ENCODE measurements at places on chromosomes 2 and 18.
A peak's percentile ranks its signal among the peaks of the same experiment; 100 is the strongest.

DNA sequence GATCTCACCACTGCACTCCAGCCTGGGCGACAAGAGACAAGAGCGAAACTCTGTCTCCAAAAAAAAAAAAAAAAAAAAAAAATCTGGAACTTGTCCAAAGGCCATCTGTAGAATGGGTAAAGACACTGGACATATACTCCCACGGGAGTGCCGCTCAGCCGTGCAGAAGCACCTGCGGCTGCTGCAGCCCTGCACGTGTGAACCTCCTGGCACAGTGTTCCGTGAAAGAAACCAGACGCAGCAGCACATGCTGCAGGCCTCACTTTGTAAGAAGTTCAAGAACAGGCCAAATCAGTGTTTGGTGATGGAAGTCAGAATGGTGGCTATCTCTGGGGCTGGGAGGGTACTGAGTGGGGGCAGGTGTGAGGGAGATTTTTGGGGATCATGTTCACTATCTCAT is 6.5 kb downstream of the CHRND start:
- DNase-seq = no peak

GRCh38 chr2:236173729-236174607 is 5.8 kb upstream of the GBX2 start:
- no peak for DNase-seq

GRCh38 chr18:49921318-49921985 is 108.1 kb upstream of the ACAA2 start:
- DNase-seq = no peak

DNA sequence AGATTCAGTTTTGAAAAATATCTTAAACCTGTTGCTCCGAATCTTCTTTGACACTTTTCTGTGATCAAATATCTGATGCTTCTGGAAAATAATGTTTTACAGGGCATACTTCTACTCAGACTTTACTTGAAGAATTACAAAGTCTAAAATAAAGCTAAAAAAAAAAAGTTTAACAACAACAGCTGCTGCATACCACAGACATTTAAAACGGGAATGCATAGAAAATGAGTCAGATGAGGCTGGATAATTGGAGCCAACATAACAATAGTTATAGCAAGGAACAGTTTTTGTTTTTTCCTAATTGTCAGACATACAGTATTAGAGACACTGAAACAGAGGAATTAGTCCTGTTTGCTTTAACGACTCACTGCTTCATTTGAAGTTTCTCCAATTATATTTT is 1090.2 kb downstream of the SUCLG1 start:
- no peak for DNase-seq

GRCh38 chr2:56688661-56689060 is 504.9 kb downstream of the CCDC85A start:
- DNase-seq = no peak

GRCh38 chr2:14903709-14904374 is 271.3 kb downstream of the LRATD1 start:
- peak; percentile 2 for DNase-seq

DNA sequence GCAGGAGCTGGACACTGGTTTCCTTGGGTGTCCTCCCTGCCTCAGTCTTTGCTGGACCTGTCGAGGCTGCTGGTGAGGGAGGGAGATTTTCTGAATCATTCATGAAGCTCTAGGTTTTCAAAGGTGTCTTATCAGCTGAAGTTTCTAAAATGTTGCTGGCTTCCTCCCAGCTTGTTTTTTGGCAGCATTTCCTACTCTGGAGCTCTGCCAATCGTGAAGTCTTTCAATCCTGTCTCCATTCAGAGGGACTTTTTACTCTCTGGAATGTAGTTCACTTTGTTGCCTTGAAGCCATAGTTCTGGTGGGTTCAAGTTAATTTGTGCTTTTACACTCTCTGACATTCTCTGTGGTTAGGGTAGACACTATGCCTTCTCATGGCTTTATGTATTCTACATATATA is 23.9 kb downstream of the SNTG2 start:
- no peak for DNase-seq

DNA sequence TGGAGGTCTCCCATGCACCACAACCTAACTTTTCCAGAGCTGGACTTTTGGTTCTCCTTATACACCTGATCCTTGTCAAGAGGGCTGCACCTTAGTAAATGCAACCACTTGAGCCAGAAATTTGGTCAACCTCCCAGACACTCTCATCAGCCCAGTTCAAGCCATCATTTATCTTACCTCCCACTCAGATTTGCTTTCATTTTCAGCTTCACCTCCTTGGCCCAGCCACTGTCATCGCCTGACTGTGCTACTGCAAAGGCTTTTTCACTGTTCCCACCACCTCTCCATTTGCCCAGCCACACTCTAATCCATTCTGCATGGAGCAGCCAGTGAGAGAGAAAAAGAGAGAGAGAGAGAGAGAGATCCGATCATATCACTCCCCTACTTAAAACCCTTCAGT is 112.4 kb upstream of the DDX18 start:
- DNase-seq = no peak

- DNase-seq = no peak
Observed at GRCh38 chr2:158253170-158253569, 151.5 kb downstream of the UPP2 start.

- DNase-seq = no peak
Observed at GRCh38 chr2:105396254-105397024, 2.4 kb downstream of the FHL2 start.

GRCh38 chr18:13103366-13103765 is 112.2 kb downstream of the CEP192 start:
- DNase-seq = no peak

GRCh38 chr2:76985387-76986136 is 536.6 kb downstream of the LRRTM4 start:
- DNase-seq = no peak

DNA sequence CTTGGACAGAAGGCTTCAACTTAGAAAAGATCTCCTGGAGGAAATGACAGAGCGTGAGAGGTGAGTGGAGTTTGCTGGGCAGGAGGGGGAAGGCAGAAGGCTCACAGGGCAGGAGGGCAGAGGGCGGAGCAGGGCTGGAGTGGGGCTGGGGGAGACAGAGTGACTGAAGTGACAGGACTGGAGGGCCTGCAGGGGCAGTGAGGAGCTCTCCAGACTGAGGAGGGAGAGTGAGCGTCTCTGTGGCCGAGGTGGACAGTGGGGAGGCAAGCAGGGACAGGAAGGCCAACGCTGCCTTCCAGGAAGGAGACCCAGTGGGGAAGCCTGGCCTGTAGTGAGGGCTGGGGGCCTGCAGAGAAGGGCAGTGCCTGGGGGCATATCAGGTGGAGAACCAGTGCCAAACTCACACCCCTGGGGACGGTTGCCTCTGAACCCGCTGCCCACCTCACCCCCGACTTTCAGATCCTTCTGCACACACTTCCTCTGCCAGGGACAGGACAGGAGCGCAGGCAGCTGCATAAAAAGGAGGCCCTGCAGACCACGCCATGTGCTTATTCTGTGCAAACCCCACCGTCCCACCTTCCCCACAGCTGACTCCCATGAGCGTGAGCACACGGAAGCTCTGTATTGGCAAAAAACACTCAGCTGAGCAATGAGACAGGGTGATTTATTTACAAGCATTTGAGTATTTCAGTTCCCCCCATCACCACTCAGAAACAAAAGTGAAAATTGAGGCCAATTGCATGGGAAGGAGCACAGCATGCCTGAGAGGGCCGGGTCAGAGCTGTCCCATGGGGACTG is 244.3 kb downstream of the FAM210A start:
- no peak for DNase-seq

- no peak for DNase-seq
Observed at GRCh38 chr2:120606931-120607330, 128.7 kb upstream of the GLI2 start.

DNA sequence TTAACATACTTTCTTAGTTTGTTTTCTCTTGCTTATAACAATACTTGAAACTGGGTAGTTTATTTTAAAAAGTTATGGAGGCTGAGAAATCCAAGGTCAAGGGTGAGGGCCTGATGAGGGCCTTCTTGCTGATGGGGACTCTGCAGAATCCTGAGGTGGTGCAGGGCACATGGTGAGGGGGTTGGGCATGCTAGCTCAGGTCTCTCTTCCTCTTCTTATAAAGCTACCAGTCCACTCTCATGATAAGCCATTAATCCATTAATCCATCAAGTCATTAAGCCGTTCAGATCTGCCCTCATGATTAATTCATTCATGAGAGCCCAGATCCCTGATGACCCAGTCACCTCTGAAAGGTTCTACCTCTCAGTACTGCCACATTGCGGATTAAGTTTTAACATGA is 21.4 kb downstream of the ALMS1 start:
- no peak for DNase-seq

GRCh38 chr2:201401815-201402214 is 44.7 kb upstream of the FLACC1 start:
- DNase-seq = no peak

DNA sequence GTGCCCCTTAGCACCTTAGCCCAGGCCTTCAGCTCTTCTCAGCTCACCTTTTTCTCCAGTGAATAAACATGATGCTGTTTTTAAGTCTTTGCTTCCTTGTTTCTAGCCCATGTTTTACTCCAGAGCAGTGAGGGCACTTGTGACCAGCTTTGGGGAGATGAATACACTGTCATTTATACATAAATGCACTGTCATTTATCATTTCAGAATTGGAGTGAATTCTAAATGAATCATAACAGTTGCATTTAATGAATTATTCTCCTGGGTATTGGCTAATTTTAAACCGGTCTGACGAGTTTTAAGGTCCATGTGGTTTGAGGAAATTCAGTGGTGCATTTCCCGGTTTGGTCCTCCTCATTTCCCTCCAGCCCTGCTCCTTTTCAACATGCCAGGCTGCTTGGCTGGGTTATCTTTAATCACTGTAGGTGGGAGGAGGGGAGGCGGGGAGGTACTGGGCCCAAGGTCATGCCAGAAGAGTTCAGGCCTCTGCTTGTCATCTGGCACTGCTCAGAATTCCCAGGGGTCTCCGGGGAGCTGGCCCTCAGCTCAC is 23.9 kb downstream of the PRKCE start:
- no peak for DNase-seq

GRCh38 chr18:35390951-35391700 is 14.0 kb upstream of the ZNF396 start:
- DNase-seq = no peak

GRCh38 chr2:64838817-64839216 is 150.4 kb upstream of the SLC1A4 start:
- DNase-seq = no peak

GRCh38 chr2:101123795-101124471 is 27.2 kb downstream of the TBC1D8 start:
- DNase-seq = no peak

GRCh38 chr2:235165631-235166030 is 213.8 kb downstream of the SH3BP4 start:
- DNase-seq = no peak

GRCh38 chr18:1779587-1779986 is 791.7 kb downstream of the METTL4 start:
- no peak for DNase-seq

- DNase-seq = no peak
Observed at GRCh38 chr2:38245114-38245641, 131.9 kb downstream of the ATL2 start.

- DNase-seq = no peak
Observed at GRCh38 chr2:79971807-79972206, 332.7 kb downstream of the LRRTM1 start.

DNA sequence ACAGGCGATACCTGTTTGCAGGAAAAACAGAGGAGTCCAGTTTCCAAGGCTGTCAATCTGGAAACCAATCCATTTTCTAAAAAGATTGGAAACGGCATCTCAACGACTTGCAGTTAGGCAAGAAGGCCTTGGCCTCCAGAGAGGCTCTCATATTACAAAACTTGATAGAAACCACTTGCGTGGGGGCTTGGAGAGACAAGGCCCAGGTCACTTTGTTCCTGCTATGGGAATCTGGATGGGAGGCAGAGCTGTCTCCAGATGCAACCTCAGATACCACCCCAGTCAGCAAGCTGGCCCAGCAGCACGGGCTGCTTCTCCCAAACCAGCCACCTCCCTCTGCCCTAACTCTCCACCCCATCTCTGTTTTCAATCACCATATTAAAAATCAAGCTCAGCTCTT is 298.8 kb downstream of the TNS1 start:
- no peak for DNase-seq

DNA sequence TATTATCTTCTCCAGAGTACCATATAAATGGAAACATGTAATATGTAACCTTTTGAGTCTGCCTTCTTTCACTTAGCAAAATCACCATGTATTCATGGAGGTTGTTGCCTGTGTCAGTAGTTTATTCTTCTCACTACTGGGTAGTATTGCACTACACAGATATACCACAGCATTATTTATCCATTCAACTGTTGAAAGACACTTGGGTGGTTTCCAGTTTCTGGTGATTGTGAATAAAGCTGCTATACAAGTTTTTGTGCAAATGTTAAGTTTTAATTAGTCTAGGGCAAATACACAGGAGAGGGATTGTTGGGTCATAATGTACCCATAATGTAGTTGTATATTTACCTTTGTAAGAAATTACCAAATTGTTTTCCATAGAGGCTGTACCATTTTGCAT is 29.6 kb upstream of the RPRD1A start:
- DNase-seq = no peak

- DNase-seq = no peak
Observed at GRCh38 chr2:29053223-29053622, 21.1 kb downstream of the PCARE start.

DNA sequence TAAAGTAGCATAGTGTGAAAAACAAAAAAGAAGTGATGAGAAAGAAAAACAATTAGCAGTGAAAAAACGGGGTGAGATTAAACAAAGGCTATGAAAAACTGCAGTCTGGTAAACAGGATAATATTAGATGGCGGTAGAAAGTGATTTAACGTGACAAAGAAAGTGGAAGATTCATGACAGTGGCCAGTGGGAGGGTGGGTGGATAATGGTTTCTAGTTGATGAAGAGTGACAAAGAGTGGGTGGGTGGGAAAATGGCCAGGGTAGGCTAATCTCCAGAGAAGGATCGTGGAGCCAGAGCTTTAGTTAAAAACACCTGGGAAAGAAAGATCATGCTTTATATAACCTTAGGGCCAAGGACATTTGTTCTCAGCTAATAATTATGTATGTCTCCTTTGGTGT is 1667.8 kb downstream of the LRP1B start:
- no peak for DNase-seq

GRCh38 chr2:85718009-85718391 is 23.8 kb downstream of the GNLY start:
- DNase-seq = no peak

- no peak for DNase-seq
Observed at GRCh38 chr2:164773635-164774034, 68.0 kb downstream of the COBLL1 start.

GRCh38 chr2:208370881-208371633 is 35.5 kb upstream of the PTH2R start:
- DNase-seq = no peak

DNA sequence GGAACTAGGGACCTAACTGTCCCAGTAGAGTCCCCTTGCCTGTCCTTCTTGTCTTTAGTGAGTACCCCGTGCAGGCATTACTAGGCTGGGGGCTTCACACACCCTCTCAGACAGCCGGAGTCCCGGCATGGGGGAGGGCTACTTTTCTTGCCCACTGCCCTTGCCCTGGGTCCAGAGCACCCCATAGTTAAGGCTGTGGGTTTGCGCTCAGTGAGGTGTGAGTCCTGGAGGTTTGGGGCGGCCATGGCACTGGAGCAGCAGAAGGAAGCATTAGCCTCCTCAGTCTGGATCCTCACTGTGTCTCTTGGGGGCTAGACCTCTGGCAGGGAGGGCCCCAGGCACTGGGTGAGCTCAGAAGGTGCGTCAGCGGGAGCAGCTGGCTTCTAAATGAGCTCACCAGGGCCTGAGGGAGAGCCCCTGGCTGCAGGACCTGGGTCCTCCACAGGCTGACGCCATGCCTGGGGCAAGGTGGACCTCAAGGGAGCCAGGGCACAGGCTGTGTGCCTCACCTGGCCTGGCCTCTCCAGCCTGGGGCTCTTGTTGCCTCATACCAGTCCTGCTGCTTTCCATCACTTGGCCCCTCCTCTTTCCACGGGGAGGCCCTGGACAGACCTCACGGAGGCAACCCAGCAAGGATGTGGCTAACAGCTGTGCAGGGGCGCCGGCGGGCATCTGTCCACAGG is 27.4 kb downstream of the HS6ST1 start:
- no peak for DNase-seq

Data from activated CD8-positive, alpha-beta memory T cell treated with anti-CD3 and anti-CD28 coated beads for 1 hour (primary cell).